ENCODE measurements at places on chromosomes 1 and 21.

- DNase-seq: no peak
Measured at GRCh38 chr1:109208836-109209463, 4.8 kb upstream of the SARS1 start.

DNA sequence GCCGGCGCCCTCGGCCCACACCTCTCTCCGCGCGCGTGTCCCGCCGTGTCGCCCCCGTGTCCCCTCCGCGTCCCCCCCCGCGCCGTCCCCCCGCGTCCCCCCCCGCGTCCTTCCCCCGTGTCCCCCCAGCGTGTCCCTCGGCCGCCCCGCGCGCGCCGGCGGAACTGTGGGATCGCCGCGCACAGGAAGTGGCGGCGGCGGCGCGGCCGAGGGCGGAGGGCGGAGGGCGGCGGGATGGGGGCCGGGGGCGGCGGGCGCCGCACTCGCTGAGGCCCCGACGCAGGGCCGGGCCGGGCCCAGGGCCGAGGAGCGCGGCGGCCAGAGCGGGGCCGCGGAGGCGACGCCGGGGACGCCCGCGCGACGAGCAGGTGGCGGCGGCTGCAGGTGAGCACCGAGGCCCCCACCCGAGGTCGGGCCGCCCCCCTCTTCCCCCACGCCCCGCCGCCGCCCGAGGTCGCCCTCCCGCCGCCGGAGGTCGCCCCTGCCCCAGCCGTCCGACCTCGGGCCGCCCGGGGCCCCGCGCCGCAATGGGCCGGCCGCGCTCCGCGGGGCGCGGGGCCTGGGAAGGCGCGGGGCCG lies at the start of gene AGPAT3:
AGPAT3 (plus strand) TSS at position 262 of the 578 bp plus-strand sequence. CDS start 94,459 bp downstream, outside the sequence.
- DNase-seq: peak; percentile 24

DNA sequence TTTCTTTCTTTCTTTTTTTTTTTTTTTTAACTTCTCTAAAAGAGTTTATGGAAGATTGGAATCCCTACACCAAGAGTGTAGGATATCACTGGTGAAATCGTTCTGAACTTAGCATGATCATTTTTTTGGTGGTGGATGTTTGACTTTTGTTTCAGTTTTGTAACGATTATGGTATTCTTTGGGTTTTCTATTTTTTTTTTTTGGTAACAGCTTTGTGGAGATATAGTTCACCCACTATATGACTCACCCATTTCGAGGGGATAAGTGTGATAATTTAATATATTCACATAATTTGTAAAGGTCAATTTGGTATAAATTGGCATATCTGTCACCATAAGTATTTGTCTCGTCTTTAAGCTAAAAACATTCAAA lies 29.2 kb downstream of the AGPAT3 start:
- DNase-seq: no peak

DNA sequence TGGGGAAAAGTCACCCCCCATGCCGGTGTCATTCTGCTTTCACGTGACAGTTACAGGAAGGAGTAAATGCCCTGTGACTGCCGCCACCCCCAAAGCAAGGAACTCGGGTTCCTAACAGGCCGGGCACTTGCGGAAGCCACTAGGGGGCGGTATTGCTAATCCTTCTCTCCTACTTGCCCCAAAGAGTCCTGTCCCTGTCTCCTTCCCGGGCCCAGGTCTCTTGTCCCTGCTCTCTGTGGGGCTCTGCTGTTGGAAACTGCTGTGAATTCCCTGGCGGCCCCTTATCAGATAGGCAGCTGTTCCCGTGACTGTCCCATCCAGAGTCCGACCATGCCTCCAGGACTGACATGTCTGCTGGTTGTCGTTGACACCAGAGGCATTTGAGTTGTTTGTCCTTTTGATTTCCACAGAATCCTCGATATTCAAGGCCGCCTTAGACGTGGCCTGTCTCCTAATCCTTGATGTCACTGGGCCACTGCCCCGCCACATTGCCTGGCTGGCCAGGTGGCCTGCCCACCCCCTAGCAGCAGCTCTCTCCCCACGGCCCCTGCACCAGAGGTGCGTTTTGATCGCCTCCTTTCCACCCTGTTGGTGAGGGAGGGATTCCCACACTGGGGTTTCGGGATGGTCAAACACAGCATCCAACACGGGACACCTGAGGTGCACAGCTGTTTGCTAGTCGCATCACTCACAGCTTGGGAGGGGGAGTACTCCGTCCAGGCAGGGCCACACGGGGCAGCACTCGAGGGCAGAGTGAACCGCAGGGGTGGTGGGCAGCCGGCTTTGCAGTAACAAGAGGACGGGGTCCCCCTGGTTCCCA lies 37.3 kb downstream of the CHAF1B start:
- DNase-seq: peak; percentile 33

DNA sequence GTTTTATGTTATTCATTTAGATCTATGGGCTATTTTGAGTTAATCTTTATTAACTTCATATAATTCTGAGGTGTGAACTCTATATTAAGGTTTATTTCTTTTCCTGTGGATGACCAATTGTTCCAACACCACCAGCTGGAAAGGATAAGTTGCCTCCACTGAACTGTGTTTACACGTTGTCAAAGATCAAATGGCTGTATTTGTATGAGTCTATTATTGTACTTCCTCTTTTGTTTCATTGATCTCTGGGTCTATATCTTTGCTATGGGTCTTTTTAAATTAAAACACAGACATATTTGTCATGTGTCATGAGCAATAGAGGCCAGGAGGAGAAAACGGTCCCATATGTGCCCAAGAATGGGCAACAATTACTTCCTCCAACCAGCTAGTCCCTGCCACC lies 5.2 kb upstream of the MAB21L3 start:
- no peak for DNase-seq

DNA sequence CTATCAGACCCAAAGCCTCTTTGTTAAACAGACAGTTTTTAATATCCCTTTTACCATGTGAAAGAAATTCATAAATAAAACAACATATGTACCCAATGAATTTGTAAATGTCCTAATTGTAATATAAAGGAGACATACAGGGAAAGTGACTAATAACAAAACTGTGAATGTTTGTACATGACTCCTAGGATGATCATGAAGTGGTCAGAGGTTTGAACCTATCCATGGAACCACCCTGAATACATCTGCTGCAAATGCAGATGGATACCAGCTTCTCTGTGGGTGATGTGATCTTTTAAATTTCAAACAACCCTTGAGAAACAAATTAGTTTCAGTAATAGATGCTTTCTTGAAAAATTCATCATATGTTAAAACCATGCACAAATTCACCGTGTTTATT lies 16.7 kb upstream of the ACBD3 start:
- no peak for DNase-seq

DNA sequence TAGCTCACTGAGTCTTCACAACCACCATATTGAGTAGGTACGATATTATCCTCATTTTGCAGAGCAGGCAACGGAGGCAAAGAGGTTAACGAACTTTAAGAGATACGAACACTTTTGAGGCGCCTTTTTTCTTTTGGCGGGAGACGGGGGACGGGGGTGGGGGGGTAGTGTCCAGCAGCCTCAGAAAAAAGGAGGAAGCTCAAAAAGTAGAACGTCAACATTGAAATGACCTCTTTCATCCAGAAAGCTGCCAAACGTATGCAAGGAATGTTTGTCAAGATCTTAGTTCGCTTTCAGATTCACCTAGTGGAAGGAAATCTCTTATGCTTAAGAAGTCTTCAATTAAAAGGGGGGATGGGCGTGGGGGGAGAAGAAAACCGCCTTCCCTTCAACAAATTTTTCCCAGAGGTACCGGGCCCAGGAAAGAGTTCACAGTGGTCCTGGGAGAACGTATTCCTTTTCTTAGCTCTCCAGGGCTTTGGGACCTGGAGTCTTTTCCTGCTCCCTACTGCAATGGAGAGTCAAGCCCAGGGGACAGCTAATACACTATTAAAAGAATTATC lies 1.1 kb upstream of the PCAT6 start:
- DNase-seq: no peak

Data from CD4-positive, alpha-beta T cell treated with Interleukin-15 for 1 hour (primary cell).